ENCODE measurements at places on chromosomes 2 and 18.

GRCh38 chr2:56040834-56041233 lies 117.3 kb upstream of the EFEMP1 start:
- no peaks in the 10 kb centered on the region for H3K27me3 ChIP-seq
- no peaks in the 10 kb centered on the region for H3K4me1 ChIP-seq
- no peaks in the 10 kb centered on the region for H3K36me3 ChIP-seq

DNA sequence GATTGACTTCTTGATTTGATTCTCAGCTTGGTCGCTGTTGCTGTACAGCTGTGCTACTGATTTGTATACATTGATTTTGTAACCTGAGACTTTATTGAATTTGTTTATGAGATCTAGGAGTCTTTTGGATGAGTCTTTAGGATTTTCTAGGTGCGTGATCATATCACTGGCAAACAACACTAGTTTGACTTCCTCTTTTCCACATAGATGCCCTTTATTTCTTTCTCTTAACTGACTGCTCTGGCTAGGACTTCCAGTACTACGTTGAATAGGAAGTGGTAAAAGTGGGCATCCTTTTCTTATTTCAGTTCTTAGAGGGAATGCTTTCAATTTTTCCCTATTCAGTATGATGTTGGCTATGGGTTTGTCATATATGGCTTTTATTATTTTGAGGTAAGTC lies 101.3 kb downstream of the OSBPL1A start:
- no peak overlapping the region for H3K4me3 ChIP-seq
- no peak for DNase-seq
- no peak overlapping the region for H3K27ac ChIP-seq
- H3K4me1 ChIP-seq, result no peaks in the 10 kb centered on the region

- H3K27ac ChIP-seq, result no peak overlapping the region
- no peak overlapping the region for H3K4me3 ChIP-seq
- no peaks in the 10 kb centered on the region for H3K4me1 ChIP-seq
- no peaks in the 10 kb centered on the region for H3K36me3 ChIP-seq
- no peaks in the 10 kb centered on the region for H3K27me3 ChIP-seq
- DNase-seq, result no peak
Measured at GRCh38 chr2:30366199-30366691, 80.8 kb upstream of the LCLAT1 start.

GRCh38 chr2:28406276-28407096 lies 13.8 kb downstream of the FOSL2 start:
- H3K4me1 ChIP-seq, result no peaks in the 10 kb centered on the region
- H3K36me3 ChIP-seq, result no peaks in the 10 kb centered on the region
- no peak for DNase-seq
- no peak overlapping the region for H3K4me3 ChIP-seq

GRCh38 chr2:233426619-233427342 lies 72.5 kb downstream of the DGKD start:
- H3K27me3 ChIP-seq, result no peaks in the 10 kb centered on the region
- H3K4me3 ChIP-seq, result no peak overlapping the region
- no peak overlapping the region for H3K27ac ChIP-seq
- no peak for DNase-seq
- H3K4me1 ChIP-seq, result no peaks in the 10 kb centered on the region

DNA sequence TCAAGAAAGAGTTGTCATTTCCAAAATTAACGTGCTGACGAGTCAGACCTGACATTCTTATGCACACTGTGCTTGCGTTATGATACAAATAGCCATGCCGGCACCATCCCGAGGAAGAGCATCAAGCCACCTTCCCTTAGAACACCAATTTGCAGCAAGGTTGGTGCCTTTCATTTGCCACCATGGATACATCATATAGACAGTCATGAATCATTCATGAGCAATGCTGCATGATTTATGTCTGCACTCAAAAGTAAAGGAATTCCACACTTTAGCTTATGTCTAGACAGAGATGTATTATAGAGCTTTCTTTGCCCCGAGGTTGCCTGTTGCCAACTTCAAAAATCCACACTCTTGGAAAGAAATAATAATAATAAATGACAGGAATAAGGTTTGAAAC lies 166.9 kb downstream of the VWC2L start:
- no peak overlapping the region for H3K4me3 ChIP-seq
- no peak for DNase-seq
- H3K36me3 ChIP-seq, result no peaks in the 10 kb centered on the region
- no peaks in the 10 kb centered on the region for H3K4me1 ChIP-seq
- no peak overlapping the region for H3K27ac ChIP-seq
- H3K27me3 ChIP-seq, result no peaks in the 10 kb centered on the region

All from H1 (cell line).